ENCODE measurements at places on chromosomes 6 and 20.

DNA sequence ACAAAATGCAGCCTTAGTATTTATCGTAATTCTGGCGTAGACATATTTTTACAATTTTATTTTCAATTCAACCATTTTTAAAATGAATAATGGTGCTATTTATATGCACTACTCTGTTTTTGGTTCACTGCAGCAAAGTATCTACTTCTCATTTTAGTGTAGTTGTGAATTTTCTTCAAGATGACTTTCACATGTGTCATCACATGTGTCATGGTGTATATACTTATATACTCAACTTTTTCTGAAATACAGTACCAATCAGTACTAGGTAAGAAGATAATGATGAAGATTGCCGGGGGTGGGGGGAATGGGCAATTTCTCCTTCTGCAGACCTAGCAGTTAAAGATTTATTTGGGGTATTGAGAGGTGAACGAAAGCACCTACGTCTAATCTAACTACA lies 634.5 kb downstream of the PHF3 start:
- no peak for DNase-seq

DNA sequence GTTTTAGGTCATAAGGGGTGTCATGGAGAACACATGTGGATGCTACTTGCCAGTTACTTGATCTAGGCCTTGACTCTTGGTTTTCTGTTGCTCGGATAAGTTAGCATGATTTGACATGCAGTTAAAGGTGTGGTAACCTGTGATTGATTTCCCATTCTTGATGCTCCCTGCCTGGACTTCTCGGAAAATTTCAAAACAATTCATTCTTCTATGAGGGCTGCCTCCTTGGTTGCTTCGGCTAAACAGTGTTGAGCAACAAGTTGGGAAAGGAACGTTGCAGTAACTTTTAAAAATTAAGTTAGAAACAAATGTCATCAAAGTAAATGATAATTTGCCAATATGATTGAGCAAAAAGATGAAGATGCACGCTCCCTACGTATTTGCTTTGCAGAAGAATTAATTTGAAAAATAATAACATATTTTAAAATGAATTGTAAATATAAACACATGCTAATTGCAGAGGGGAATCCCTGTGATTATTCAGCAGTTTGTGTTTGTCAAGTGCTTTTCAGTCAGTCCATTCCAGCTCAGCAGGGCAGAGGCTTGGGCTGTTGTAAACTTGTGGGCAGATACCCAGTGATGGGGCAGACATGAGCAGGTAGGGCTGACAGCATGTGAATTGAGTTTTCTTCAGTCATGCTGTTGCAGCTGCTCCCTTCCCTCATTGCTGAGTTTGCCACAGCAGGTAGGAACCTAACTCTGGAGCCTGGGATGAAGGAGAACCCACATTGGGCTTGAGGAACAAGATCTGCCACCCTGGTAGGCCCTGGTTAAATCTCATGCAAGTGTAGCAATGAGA lies 110.2 kb downstream of the ESR1 start:
- no peak for DNase-seq

GRCh38 chr6:110357664-110358552 lies at the start of gene METTL24:
METTL24 (minus strand) TSS chr6:110358349; CDS start chr6:110358272, 77 bp downstream.
- no peak for DNase-seq

GRCh38 chr20:20215976-20216727 lies 151.8 kb upstream of the INSM1 start:
- DNase-seq, result no peak

DNA sequence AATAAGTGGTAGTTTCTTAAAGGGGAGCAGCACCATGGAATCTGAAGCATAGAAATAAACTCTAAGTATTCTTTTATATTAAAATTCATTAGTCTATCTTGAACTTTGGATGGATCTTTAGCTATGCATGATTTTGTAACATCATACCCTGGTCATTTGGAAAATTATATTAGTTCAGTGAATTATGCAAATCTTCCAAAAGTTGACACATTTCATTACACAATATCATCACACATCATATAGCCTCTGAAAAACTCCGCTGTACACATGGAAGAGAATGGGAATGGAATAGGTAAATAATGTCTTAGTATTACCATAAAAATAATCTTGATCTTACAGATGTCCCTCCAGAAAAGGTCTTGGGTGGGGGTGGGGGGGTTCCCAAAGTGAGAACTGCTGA lies 96.1 kb downstream of the ATXN1 start:
- DNase-seq, result no peak

- DNase-seq, result no peak
Measured at GRCh38 chr6:32668226-32668747, 1.8 kb upstream of the HLA-DQB1 start.

- no peak for DNase-seq
Measured at GRCh38 chr6:138685781-138686180, 87.8 kb upstream of the CCDC28A start.

DNA sequence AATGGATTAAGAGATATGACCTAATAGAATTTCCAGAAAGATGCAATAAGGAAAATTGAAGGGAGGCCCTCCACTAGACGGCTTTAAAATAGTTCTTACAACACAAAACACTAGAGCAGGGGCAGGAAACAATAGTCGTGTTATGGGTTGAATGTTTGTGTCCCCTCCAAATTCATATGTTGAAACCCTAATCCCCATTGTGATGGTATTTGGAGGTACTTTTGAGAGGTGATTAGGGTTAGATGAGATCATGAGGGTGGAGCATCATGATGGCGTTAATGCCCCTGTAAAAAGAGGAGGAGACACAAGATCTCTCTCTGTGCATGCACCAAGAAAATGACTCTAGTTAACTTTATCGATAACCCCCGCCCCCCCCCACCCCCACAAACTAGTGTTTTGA lies 104.0 kb upstream of the HMGN3 start:
- DNase-seq, result no peak
